ENCODE measurements at places on chromosomes 3 and 15.

DNA sequence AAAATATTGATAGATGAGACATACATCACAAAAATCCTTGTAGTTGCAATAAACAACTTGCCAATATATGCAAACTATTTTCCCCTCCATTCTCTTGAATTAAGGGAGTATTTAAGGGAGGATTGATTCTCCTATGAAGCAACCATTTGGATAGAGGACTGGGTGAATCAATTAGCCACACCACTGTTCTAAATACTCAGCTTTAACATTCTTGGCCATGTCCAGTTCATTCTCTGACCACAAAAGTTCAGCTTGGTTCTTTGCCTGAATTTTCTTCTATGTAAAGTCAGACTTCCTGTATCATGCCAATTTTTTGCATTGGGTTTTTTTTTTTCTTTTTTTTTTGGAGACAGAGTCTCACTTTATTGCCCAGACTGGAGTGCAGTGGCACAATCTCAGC lies 15.8 kb upstream of the SEC11A start:
- DNase-seq: no peak

DNA sequence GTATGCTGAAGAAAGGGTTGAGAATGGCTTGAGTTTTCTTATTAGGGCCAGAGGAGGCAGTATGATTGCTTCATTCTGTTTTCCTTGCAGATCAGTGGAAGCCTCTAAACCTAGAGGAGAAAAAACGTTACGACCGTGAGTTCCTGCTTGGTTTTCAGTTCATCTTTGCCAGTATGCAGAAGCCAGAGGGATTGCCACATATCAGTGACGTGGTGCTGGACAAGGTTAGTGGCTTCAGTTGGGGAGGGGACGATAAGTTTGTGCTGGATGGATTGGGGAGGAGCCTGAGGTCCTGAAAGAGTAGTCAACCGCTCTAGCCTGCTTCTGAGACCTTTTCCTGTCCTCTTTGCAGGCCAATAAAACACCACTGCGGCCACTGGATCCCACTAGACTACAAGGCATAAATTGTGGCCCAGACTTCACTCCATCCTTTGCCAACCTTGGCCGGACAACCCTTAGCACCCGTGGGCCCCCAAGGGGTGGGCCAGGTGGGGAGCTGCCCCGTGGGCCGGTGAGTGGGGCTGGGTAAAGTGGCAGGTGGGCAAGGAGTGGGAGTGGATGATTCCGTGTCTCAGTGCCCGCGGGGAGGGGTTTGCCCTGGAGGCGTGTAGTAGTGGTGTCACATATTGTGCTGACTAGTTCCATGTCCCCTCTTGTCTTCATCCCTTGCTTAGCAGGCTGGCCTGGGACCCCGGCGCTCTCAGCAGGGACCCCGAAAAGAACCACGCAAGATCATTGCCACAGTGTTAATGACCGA lies 8.5 kb downstream of the EIF4G1 start:
- DNase-seq: no peak

GRCh38 chr3:62203152-62203551 lies 170.2 kb downstream of the FEZF2 start:
- no peak for DNase-seq

DNA sequence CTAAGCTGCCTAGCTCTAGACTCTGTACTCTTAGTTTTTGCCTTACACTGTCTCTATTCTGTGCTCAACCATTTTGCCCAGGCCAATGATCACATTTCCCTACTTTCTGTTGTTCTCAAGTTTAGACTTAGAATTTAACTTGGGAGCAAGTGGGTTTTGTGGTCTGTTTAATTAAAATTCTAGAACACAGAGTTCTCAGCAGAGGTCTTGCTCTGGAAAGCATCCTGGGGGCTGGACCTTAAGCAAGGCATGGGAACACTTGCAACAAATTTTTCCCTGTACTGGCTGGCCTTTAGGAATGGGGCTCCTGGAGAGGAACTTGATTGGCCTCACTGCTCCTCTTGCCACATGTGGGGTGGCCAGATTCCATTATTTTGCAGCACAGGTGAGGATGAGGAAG lies 236.3 kb upstream of the LRTM1 start:
- DNase-seq: no peak

DNA sequence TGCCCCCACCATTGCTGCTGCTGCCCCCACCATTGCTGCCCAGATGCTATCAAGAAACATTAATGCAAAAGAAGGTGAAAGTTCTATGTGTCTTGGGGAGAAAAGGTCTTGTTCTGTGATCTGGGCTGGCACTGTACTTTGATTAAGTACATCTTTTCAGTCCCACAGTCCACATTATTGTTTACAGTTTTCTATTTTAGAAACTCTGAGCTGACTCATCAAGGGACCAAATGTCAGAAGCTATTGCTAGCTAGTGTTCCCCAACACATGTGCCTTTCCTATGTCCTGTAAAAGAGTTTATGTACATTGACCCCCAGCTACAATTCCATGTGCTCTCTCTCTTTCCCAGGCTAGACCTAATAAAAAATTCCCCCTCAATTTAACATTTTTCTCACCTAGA lies 264.7 kb upstream of the NECTIN3 start:
- no peak for DNase-seq

- DNase-seq: no peak
These were observed 6.4 kb upstream of the MGA start for GRCh38 chr15:41653760-41654159.

DNA sequence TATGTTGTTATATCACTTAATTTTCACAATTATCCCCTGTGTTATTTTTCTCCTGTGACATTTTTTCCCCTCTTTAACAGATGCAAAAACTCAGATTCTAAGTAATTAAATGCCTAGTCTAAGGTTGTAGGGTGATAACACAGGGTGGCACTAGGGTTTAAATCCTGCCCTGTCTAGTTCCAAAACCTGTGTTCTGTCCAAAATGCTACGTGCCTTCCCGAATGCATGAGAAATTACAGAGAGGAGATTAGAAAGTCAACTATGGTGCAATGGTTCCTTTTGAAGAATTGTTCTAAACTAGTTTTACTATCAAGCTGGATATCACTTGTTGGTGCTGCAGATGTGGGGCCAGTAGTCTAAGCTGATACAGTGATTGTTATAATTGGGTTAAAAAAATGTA lies 108.0 kb downstream of the DIPK2A start:
- DNase-seq: no peak

GRCh38 chr15:50884540-50884939 lies 23.9 kb upstream of the AP4E1 start:
- no peak for DNase-seq

GRCh38 chr3:42161050-42161935 lies 70.1 kb downstream of the TRAK1 start:
- DNase-seq: no peak

DNA sequence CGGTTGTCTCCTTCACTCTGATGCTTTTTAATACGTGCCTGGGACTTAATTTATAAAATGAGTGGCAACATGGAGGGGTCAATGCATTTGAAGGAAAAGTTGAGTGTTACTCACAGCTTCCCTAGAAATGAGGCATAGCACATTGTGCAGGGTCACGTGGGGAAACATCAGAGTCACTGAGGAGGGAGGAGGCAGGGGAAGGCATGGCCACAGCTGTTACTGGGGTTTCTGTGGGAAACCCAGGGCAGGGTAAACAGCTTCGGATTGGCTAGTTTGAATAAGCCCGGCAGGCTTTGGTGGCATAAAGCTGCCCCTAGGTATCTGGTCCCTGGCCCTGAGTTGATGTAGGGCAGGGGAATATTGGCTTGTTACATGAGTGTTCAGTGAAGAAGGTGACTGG lies 98.9 kb upstream of the ST8SIA2 start:
- no peak for DNase-seq

Measured in RPMI8226 (cell line).